ENCODE measurements at places on chromosomes 12 and 14.

- no peak for DNase-seq
These were observed 52.6 kb downstream of the GALNT16 start for GRCh38 chr14:69312608-69313007.

DNA sequence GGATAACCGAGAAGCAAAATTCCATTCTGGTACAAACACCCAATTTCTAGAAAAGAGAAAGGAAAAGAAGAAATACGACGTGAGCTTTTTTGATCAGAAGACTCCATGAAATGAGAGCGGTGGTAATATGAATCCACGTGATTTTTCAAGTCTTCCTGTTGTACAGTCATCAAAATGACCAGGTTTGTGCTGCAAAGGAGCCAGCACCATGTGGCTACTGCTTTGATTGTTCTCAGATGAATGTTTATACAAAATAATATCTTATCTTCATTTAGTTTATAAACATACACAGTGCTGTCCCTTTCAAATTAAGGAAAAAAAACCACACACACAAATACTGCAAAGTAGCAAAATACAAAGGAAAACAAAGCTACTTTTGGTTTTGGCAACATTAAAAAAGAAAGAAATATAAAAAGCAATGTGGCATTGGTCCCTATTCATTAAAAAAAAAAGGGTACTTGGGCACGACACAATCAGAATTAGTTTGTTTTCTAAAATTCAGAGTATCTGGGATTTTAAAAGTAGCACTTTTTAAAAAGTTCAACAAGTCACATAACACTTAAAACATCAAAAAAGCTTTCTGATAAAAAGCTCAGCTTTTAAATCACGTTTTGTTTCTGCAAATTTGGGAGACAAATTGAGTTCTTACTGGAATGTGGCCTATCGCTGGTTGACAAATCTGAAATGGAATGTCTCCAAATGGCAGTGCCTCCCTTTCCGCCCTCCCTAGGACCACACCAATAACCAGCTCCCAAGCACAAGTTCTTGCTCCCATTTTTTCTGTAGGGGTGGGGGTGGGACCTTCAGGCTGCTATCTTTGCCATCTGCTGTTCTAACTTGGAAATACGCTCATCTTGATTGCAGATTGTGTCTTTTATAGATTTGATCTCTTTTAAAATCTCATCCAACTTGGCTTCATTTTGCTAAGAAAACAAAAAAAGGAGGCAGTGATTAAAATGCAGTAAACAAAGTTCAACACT, 13.2 kb upstream of the SELPLG start:
- no peak for DNase-seq

DNA sequence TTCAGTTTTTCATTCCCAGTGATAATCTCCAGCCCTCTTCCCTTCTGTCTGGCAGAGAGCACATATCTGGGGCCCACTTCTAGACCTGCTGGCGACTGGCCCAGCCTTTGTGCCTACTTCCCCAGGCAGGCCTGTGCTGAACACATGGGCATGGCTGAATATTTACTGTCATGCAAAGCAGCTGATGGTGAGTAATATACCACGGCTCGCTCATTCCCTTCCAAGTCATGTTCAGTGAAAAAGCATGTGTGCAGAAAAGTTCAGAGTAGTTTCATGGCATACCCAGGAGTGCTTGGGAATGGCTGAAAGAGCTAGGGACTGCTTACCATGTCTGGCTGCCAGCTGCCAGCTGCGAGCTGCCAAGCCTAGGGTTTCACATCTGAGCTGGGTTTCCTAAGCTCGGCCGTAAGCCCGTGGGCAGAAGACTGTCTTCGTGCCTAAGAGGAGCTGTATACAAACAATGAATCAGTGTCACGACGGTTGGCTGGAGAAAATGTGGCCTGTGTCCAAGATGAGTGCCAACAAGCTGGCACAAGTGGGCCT, 179.9 kb upstream of the PELI2 start:
- no peak for DNase-seq

DNA sequence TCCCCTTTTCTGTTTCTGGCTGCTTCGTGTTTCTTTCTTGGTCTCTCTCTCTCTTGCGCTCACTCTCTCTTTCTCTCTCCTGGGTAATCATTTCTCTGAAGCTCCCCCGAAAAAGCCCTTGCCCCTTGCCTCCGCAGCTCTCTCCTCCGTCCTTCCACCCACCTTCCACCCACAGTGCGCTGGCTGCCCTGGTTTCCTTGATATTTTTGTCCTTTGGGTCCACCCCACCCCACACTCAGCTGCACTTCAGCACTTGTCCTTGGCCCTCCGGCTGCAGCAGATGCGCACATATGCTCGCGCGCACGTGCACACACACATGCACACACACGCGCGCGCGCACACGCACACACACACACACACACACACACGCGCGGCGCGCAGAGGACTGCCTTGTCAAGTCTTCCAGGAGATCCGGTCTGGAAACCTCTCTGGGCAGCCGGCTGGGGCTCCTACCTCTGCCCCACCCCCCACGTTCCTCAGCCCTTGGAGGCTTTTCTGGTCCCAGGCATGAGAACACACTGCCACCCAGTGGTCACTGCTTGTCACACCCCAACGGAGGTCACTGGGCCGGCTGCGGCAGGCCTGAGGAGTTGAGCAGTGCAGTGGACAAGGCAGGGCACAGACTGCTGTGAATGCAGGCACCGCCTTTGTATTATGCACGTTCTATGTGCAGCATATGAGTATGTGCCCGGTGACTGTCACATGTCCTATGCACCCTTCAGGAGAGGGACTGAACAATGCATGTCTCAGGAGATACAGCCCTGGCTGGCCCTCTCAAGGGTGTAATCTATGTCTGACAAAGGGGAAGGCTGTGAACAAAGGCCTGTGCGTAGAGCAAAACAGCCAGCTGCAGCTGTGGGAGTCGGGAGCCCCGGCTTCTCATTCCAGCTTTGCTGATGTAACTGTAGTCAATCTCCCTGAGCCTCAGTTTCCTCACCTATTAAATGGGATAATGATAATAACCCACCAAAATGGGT, 6.5 kb downstream of the LAG3 start:
- peak; percentile 76 for DNase-seq

GRCh38 chr14:70359076-70359424, 433 bp downstream of the COX16 start:
- DNase-seq = no peak

GRCh38 chr14:45211295-45211694, 41.7 kb downstream of the MIS18BP1 start:
- DNase-seq = no peak

GRCh38 chr12:6952863-6953441, 1.8 kb downstream of the PTPN6 start:
- DNase-seq = no peak

GRCh38 chr14:57009585-57010515, 199.6 kb upstream of the OTX2 start:
- no peak for DNase-seq

DNA sequence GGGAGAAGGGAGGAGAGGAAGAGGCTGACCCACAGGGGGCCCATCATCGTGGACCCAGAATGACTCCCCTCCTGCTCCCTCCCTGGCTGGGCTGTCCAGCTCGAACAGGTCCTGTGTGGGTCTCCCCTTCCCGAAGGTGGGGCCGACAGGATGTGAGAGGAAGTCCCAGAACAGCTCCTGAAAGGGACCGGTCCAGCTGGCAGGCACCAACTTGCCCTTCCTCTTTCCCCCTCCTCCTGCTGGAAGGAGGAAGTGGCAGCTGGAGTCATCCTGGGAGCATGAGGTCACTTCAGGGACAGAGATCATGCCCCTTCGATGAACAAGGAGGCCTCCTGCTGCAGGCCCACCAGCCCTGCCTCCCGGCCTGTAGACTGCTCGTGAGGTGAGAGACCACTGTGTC, 35.0 kb upstream of the BEGAIN start:
- DNase-seq = no peak

DNA sequence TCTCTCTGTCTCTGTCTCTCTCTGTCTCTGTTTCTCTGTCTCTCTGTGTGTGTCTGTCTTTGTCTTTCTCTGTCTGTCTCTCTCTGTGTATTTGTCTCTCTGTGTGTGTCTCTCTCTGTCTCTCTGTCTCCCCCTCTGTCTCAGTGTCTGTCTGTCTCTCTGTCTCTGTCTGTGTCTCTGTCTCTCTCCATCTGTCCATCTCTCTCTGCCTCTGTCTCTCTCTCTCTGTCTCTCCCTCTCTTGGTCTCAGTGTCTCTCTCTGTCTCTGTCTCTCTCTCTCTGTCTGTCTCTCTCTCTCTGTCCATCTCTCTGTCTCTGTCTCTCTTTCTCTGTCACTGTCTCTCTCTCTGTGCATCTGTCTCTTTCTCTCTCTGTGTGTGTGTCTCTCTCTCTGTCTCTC, 143.8 kb upstream of the GARIN2 start:
- no peak for DNase-seq

GRCh38 chr12:10540776-10541205, 35.1 kb downstream of the EIF2S3B start:
- no peak for DNase-seq

Data from activated CD8-positive, alpha-beta memory T cell treated with anti-CD3 and anti-CD28 coated beads for 4 hours (primary cell).